Left renal pelvis (tissue), 4 donors: ENCODE measurements at places on chromosomes 2 and 18. TPM values are rescaled to one million over a fixed set of nuclear protein-coding genes. Genes with fewer than 3 reads are reported as not detected.

RAB6D gene
- polyA plus RNA-seq = 0.50 TPM

SEH1L gene
- polyA plus RNA-seq = 24.7 TPM

ACVR1C gene
- polyA plus RNA-seq = 0.04 TPM

ANO7 gene
- 0.85 TPM for polyA plus RNA-seq

ZSWIM2 gene
- not detected for polyA plus RNA-seq

CFAP221 gene
- polyA plus RNA-seq = 32.3 TPM
